T-cell (primary cell): ENCODE measurements at places on chromosomes 5 and 9.

DNA sequence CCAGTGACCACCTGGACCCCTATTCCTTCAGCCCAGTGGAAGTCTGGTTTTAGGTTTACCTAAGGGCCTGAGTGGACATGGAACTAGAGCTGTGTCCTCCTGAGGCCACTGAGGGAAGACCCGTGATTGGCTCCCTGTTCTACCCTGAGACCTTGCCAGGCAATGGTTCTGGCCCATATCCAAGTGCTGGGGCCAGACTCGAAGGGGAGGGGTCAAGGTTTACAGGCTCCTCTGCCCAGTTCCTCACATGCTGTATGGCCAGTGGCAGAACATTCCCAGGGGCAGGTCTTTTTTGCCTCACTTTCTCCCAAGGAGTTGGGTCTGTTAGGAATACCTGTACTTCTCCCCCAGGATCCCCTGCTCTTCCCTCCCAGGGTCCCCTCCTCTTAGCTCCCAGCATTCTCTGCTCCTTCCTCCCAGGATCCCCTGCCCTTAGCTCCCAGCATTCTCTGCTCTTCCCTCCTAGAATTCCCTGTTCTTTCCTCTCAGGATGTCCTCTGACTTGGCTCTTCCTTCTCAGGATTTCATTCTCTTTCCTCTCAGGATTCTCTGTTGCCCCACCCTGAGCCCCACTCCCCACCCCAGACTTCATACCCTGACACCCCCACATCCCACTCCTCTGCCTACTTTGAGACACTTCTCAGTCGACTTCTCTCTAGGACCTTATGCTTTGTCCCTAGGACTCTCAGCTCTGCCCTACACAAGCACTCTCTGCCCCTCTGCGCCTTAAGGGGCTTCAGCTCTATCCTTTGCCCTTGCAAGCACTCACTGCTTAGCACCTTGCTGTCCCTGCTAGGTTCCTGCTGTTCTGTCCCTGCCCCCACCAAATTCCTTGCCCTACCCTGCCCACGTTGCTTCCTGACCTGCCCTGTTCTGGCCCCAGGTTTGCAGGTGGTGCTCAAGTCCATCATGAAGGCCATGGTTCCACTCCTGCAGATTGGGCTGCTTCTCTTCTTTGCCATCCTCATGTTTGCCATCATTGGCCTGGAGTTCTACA lies 36.5 kb downstream of the CACNA1B start:
- DNase-seq, result no peak

DNA sequence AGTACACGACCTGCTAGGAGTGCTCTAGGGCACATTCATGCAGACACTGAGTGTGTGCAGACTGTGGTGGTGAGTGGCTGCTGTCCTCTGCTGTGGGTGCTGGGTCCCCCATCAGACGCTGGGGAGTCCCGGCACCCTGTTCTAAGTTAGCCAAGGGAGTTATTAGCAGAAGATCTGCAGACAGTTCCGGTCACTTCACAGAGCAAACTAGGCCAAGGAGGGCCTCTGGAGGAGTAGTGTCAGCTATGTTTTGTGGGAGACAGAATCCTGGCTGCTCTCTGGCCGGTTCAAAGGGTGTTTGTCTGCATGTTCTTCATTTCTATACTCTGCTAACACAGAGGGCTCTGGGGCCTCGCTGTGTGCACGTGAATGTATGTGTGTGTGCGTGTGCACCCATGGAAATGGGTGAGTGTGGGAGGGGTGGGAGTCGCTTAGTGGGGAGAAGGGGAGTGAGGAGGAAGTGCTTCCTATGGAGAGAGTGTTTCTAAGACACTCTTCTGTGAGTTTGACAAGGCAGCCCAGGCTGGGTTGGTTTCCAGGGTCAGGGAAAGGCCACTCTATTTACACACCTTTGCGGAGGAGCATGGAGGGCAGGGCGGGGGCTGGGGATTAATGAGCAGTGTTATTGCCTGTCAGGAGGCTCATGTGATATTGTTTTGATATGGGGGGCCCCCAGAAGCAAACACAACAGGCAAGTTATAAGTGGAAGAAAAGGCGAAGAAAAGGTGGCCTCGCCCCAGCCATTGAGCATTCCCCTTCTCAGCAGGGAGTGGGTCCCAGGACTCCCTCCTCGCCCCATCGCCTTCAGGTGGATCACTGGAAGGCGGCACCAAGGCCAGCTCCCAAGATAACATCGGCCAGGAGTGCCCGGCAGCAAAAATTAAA lies 68.9 kb downstream of the MACROH2A1 start:
- no peak for DNase-seq

DNA sequence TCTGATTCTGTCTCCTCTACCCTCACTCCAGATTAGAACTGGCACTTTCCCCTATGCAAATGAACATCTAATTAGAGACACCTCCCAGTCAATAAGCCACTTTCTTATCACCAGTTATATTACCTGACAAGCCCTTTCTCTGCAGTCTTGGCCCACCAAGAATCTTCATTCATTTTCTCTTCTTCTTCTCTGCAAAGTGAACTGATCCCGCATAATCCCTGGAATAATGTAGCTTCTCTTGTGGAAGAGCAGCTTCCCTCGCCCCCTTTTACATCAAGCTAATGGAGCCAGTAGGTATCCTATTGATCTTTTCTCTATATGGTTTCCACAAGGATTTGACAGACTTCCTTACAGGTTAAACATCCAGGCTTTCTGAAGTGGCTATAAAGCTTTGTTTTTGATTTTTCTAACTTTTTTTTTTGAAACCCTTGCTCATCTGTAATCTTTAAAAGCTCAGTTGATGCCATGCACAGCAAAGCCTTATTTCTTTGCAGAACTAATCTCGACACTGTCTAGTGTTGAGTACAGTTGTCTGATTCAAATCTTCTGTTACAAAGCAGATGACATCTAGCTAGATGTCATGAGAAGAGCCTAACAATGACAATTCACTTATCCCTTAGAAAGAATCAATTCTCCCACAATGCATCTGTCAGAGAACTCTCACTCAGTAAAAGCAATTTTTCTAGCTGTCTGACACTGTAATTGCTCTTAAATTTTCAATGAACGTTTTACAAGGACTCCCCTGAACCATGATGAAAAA lies 281.4 kb downstream of the ISL1 start:
- no peak for DNase-seq

DNA sequence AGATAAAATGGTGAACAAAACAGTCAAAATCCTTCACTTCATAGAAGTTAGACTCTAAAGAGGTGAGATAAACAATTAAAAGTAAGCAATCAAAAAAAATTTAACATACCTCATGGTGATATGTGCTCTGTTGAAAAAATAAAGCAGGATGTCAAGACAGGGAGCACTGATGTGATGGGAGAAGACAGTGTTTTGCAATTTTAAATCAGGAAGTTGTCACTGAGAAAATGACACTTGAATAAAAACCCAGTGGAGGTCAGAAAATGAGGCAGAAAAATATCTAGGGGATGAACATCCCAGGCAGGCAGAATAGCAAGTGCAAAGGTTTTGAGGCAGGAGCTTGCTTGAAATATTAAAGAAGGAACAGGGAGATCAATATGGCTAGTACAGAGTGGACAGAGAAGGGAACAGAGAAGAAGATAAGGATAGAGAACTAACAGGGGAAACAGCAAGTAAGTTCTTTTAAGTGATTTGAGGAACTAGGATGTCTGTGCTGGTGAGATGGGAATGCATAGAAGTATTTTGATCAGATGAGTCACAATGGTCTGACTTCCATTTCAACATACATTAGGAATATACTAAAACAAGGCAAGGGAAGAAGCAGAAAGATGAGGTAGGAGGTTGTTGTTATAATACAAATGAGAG lies 130.4 kb downstream of the CHSY3 start:
- DNase-seq, result no peak

GRCh38 chr5:175860531-175861045 lies 10.8 kb upstream of the CPLX2 start:
- no peak for DNase-seq

DNA sequence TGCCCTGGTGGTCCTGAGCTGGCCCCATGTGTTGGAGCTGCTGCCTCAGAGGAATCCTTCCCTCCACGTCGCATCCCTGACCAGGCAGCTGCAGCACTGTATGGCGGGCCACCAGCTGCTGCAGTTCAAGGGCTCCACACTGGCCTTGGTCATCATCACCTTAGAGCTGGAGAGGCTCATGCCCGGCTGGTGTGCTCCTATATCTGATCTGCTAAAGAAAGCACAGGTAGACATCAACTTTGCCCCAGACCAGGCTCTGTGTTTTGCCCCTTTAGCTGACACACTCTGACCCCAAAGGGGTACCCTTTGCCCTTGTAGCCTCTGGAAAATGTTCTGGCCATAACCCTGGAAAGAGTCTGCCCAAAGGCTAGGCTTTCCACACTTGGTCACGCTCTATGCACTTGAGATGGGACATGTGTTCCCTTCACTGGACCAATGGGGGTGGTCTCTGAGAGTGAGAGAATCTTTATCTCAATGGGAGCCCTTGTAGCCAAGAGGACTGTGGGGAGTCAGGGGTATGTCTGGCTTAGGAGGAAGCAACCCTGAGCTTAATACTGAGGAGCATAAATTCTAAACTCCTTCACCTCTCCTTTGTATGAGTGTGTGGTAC lies 4.8 kb downstream of the CCNI2 start:
- DNase-seq, result no peak

DNA sequence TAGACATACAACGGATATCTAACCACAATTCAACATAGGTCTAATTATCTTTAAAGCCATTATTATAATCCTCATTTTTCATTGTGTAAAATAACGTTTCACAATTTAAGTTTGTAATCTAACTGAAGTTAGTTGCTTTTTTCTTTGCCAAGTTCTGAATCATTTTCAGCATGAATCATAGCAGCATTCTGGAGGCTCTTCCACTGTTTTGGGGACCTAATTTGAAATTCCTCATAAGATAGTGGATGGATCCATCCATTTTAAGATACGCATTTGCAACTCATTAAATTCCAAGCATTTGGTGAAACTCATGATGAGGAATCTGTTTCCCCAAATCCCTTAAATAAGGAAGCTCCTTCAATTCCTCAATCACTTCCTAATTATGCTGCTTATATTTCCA lies 447.1 kb upstream of the CDH10 start:
- no peak for DNase-seq

DNA sequence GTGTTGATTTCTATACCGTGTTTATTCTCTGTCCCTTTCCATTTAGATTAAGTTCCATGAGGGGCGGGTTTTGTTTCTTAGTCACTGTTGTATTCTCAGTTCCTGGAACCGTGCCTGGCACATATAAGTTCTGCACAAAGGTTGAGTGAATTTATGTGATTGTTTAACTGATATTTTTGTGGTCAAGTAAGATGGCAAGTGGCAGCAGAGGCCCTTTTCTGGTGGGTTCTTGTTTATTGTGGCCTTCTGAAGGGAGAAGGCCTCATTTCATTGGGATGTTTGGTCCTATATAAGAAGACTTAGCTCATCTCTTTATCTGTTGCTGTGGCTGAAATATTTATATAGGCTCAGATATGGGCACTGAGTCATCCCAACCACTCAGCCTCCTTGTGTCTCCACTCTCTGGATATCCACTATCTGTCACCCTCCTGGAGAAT lies 262.5 kb downstream of the PSAT1 start:
- no peak for DNase-seq

DNA sequence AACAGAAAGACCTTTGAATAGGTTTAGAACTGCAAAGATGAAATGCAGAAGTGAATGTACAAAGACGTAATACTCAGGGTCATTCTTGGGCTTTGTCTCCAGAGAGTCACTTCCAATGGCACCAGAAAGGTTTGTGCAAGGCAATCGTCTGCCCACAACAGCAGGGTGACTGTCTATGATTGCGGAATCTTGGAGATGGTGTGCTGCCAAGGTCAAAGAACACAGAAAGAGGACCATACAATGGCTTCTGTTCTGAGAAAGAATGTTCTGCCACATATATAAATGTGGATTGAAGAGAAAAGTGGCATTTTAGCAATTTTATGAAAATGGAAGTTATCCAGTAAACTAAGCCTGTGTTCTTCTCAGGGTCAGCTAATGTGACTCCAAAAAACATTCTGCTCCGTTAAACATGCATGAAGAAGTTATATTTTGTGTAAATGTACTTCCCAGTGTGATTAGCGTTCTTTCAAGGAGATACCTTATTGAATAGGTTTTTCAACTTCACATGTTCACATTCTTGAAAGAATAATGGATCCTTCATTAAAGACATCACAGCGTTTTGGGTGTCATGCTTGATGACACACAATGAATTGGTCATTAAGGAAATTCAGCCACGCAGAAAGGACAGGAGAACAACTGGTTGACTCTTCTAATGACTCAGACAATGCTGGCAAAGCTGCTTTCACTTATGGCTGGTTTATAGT lies 73.4 kb upstream of the CDH6 start:
- DNase-seq, result no peak

- no peak for DNase-seq
Measured at GRCh38 chr9:99712214-99712613, 109.5 kb upstream of the NR4A3 start.

DNA sequence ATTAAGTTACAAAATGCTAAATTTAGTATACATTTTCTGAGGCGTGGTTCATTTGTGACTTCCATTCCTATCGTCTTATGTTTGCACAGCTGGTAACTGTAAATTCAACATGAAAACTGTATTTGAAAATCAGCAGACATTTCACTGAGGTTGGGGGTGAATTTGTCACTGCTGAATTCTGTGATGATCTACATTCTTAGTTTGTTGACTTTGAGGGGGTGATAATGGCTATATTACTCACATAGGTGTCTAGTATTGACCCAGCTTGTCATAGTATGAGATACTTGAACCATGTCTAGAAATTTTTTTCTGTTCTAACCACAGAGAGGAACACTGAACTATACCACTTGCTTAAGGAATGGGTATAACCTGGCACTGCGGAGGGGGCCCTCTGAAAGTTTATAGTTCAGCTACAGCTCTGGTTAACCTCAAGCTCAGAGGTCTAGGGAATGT lies 313.3 kb downstream of the PIK3R1 start:
- no peak for DNase-seq

DNA sequence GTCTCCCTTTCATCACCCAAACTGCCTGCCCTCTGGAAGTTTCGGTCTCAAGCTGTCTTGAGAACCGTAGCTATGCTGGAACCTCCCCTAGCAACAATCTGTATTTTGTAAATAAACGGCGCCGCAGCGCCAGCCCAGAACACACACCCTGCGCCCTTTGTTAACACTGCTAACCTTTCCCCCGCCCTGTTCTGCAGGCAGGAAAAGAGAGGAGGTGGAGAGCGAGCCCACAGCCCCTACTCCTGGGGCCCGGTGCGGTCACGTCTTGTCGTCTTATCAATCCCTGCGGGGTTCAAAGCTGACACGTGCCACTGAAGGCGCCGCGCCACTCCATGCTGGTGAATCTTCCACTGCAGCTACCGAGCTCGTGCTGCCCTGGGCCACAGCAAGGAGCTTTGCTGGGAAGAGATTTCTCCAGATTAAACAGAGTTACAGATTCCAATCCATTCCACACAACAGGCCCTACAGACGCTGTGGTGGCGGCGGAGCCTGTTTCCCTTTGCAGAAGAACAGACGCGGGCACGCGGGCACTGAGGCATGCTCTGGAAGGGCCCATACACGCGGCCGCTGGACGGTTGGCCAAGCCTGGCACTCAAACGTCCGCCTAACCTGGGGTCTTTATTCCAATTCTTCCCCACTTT lies 25.3 kb downstream of the ZDHHC11B start:
- peak; percentile 44 for DNase-seq

- no peak for DNase-seq
Measured at GRCh38 chr5:40078898-40079575, 600.7 kb upstream of the PTGER4 start.

GRCh38 chr9:119322184-119322583 lies 47.1 kb downstream of the BRINP1 start:
- DNase-seq, result no peak
